Stimulated activated CD4-positive, alpha-beta T cell treated with anti-CD3 and anti-CD28 coated beads, Interleukin-15, amount 100 ng/mL, for 1 hour (primary cell): ENCODE measurements at places on chromosomes 4 and X.

DNA sequence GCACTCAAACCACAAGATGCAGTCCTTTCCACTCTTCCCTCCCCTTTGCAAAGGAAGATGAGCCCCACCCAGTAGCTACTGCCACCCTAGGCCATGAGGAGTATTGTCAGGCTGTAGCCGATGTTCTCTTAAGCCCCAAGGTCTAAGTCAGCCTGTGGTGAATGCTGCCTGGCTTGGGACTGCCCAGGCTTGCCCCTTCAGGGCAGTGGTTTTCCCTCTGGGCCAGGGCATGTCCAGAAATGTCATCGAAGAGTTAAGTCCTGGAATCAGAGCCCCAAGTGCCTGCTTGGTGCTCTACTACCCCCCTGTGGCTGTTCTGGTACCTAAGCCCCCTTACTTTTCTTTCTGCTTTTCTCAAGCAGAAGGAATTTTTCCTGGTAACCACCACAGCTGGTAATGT lies 11.8 kb upstream of the PGK1 start:
- DNase-seq: no peak

- DNase-seq: no peak
Measured at GRCh38 chrX:41655631-41656030, 33.1 kb upstream of the GPR34 start.

DNA sequence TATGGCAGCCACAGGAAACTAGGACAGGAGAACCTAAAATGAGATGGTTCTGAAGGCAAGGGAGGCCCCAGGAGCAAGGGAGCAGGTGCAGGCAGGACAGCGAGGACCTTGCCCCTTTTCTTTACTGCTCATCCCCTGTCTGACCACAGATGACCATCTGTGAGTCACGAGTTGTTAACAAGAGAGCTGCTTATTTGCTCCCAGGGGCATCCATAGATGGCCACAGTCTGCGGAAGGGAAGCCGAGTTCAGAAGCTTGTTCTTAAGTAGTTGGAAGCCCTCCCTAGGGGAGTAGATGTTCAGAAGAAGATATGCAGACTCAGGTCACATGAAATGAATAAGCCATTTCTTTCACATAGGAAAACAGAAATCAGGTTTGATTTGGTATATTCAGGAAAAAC lies 69.4 kb downstream of the EVC2 start:
- no peak for DNase-seq

GRCh38 chrX:734362-734761 lies 103.8 kb downstream of the SHOX start:
- no peak for DNase-seq

DNA sequence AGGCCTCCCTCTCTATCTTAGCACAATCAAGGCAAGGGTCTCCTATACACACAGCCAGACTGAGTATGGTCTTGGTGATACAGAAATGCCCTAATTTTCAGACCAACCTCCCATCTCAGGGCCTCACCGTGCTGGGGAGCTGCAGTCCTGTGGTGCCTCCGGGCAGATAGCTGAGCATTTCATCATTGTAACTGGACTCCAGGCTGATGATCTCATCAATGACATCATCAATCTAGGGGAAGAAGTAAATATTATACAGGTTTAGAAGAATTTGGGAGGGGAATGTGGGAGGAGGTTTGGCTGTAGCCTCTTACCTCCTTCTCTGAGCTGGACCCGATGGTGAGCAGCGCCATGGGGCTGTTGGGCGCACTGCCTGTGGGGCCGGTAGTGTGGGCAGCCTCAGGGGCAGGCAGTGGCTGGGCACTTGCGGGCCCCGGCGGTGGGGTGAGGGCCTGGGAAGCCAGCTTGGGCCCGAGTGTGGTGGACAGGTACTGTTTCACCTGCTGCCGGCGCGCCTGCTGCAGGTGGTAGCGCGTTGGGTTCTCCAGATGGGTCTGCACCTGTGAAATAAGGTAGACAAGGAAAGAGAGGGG lies 5.2 kb downstream of the TFE3 start:
- DNase-seq: no peak

DNA sequence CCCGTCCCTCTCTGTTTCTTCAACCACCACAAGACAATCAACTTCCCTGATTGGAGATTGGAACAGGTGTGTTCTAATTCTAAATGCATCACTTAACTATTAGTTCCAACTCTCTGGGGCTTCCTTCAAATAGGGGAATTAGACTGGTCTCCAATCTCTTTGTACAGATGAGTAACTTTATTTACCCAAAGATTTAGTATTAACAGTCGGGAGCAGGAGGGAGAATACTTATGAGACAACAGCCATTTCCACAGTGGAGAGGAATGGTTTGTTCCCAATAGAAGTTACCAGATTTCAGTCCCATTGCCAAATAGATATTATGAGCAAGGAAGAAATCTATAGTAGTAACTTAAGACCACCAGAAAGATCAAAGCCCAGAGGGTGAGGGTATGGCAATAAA lies 46.2 kb downstream of the CASK start:
- DNase-seq: no peak

DNA sequence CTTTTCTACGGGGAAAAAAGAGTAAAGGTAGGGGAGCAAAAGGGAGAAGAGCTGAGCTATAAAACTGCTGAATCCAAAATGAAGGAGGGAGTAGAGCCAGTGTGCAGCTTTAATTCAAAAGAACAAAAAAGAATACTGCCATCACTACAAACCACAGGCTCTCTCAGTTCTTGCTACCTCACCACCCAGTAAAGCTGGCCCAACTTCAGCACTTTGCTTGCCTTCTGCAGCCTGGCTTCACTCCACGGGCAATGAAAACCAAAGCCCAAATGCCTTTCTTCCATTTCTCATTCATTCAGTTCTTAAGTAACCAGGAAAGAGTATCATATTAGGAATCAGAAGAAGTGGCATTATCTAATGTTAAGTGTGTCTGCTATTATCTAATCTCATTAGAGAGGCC lies 376.8 kb downstream of the BCOR start:
- DNase-seq: no peak

DNA sequence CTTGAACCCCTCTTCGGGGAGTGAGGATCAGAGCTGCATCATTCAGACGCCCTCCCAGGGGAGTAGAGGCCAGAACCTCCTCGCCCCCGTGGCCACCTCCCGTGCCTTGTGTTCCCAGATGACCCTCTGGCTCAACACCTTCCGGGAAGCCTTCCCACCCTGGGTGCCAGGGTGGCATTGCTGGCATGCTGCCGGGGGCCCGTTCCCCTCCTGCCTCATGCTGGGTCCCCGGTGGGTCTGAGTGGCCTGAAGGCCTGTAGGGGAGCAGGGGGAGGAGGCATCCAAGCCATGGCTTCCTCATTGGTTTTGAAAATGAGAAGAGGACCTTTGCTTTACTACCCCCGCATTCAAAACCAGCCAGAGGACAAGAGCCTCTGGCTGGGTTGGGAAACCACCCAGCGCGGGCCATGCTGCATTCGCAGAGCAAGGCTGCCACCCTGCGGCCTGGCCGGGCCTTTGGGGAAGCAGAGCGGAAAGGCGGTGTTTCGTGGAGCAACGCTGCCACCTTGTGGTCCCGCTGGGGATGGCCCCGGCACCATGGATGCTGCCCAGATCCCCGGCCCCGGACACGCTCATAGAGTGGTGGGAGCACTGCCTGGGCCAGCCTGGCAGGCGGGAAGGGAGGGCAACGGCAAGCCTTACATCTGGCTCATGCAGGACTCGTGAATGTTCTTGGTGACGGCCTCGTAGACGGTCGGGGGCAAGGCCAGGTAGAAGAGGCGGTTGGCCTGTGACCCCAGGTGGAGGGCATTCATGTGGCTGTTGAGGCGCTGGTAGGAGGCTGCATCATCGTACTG lies 11.9 kb downstream of the G6PD start:
- DNase-seq: peak; percentile 77

DNA sequence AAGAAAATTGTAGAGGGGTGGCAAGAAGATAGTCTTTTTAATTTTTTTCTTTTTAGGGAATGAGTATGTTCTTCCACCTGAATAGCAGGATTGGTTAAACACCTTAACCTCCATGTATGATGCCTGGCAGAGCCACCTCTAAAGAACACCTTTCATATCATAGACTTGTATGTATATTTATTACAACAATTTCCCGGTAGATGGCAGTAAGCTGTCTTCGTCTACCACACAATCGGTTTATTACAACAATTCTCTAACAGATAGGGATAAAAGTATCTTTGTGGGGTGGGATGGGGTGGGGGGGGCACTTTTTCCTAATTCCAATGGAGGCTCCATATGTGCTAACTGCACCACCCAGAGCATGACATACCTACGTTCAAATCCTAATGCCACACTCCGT lies 255.5 kb downstream of the LDB2 start:
- no peak for DNase-seq

DNA sequence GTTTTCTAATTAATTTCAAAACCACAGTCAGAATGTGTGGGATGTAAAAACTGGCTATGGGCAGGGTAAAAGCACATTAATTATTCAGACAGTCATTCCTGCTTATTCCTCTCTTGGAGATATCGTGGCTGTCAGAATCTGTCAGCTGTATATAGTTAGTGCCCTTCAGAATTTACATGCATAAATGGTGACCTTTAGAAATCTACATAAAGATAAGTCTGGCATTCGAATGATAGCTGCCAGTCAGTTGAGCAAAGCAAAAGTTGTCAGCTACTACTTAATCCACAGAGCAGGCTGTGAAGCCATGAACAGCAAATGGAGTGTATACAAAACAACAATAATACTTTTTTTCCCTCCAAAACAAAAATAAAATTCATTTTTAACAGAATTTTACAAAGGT lies 189.5 kb downstream of the ADGRL3 start:
- no peak for DNase-seq

- no peak for DNase-seq
Measured at GRCh38 chrX:151081016-151081415, 95.4 kb upstream of the GPR50 start.

GRCh38 chr4:173074501-173074946 lies 94.1 kb upstream of the GALNT7 start:
- DNase-seq: no peak

DNA sequence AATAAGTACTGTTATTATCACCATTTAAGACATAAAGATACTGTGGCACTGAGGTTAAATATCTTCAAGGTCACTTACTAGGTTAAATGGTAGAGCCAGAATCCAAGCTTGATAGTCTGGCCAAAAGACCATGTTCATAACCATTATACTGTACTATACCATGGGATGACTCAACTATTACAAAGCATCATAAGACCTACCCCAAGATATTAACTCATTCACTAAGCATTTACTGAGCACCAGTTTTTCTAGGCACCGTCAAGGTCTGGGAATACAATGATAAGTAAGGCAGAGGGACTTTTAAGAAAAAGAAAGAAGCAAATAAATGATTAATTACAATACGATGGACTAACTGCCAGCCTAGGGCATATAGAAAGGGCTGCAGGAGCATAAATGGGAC lies 95.5 kb upstream of the KCTD8 start:
- no peak for DNase-seq

- no peak for DNase-seq
Measured at GRCh38 chr4:42750091-42750490, 93.2 kb upstream of the ATP8A1 start.

GRCh38 chr4:133390198-133390855 lies 241.2 kb downstream of the PCDH10 start:
- DNase-seq: no peak

- DNase-seq: no peak
Measured at GRCh38 chr4:11623726-11624037, 195.0 kb upstream of the HS3ST1 start.

DNA sequence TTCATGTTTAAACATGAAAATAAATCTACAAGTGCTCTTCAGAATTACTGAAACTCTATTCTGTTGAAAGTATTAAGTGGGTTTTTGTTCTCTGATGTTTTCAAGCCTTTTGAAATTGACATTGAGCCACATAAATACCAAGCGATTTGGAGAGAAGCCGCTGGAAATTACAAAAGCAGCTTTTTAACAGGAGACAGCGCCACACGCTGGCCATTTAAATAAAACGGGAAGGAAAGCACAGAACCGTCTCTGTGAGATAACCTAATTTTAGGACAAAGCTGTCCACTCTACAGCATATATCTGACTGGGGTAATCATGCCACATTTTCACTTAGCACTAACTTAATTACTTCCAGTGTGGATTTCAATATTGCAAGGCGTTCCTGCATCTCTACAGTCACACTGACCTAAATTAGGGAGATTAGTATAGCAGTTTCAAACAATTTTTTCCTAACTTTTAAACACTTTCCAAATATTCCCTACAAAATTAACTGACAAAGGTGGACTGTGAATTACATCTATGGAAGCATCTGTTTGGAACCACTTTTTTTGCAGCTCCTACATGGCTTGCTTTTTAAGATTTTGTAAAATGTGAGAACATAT lies 6.8 kb upstream of the ANOS1 start:
- no peak for DNase-seq

DNA sequence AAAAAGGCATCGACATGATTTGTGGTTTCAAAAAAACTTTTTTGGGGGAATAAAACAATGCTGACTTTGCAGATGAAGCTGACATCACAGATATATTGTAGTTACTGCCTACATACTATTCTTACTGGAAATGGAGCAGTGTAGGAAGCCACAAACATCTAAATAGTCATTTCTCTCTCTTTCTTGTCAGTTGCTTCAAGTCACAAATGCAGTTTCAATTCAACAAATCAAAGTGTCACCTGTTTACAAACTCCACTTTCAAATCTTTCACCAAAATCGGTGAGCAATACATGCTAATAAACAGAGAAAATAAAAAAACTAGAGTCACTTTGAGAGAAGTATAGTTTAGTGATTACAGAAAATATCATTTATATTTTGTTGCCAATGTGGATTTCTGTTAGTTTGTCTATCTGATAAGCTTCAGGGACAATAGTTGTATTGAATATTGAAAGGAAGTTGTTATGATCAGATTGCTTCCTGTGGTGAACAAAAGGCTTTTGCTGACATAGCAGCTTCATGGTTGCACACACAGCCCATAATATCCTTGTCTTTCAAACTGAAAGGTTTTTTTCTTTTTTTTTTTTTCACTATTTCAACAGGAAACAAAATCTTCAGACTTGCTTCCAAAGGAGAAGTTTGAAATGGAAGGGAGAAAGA lies 49.7 kb upstream of the PTPN13 start:
- no peak for DNase-seq
